NCI-H1092 treated with DMSO at 0.1 percent for 48 hours (cell line): ENCODE measurements at places on chromosomes 16 and 17.

DNA sequence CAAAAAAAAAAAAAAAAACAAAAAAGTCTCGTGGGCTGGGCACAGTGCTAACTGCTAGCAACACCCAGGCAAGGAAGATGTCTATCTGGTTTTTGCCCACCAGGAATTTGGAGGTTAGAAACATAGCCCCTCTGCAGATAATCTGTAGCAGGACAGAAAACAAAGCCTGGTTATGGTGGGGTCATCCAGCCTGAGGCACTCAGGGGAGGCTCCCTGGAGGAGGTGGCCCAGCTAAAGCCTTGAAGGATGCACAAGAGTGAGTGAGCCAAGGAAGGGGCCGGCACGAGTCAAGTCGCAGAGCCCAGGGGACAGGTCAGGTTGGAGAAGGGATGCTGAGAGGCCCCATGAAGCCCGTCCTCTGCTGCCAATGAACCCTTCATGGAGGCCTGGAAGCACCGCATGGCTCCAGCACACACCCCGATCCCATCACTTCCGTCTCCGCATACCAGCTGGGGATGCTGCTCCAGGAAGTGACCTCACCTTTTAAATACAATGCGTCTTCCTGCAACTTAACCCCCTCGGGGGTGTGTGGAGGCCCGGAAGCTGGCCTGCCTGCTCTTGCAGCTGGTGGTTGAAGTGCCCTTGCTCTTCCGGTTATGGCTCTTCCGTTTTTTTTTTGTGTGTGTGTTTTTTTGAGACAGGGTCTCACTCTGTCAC, 86.5 kb downstream of the ENGASE start:
- no peak for DNase-seq

DNA sequence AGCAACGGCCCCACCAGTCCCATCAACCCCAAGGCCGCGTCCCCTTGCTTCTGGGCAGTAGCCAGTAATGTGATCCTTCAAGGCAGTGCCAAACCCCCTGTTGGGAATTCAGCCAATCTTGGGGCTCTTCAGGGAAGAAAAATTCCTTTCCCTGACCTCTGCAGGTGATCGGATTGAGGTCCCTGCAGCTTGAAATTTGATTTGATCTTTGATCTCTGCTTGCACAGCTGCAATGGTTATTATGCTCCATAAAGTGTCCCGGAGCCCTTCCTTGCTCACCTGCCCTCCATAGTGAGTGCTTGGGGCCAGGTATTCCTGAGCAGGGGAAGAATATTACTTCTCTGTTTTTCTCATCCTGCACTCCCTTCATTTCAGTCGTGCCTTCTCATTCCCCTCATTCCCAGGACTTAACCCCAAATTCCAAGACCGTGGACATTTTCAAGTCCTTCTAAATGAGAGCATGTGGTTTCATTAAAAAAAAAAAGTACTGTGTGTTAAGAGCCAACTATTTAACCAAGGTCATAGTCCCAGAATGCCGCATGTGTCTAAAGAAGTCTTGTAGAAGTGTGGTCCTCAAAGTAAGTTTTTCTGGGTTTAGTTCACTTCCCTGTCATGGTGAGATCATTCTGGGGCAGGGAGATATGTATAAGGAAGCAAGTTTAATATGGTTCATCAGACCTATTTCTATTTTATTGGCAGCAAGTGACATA, 56.3 kb downstream of the SOX9 start:
- peak; percentile 95 for DNase-seq

DNA sequence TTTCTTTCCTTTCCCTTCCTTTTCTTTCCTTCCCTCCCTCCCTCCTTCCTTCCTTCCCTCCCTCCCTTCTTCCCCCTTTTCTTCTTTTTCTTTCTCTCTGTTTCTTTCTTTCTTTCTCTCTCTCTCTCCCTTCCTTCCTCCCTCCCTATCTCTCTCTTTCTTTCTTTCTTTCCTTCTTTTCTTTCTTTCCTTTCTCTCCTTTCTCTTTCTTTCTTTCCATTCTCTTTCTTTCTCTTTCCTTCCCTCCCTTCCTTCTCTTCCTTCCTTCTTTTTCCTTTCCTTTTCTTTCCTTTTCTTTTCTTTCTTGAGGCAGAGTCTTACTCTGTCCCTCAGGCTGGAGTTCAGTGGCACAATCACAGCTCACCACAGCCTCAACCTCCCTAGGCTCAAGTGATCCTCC, 31.0 kb downstream of the DEXI start:
- no peak for DNase-seq

GRCh38 chr17:32933881-32934280, 5.9 kb downstream of the TMEM98 start:
- DNase-seq, result no peak

GRCh38 chr17:19384723-19385391, 2.1 kb downstream of the MFAP4 start:
- no peak for DNase-seq

DNA sequence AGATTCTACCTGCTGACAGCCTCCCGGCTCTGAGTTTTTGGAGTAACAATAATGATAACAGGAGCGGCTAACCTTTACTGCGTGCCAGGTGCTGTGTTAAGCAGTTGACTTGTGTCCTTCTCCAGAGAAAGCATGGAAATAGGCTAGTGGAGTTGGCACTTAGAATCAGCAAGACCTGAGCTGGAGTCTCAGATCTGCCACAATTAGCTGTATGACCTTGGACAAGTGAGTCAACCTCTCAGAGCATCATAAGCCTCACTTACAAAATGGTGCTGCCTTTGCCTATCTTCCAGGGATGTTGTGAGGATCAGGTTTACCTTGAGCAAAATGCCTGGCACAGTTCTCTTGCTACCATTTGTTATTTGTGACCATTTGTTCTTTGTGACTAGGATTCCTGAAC, 32.1 kb upstream of the TEX2 start:
- DNase-seq, result no peak

- no peak for DNase-seq
Observed at GRCh38 chr17:75440738-75441448, 15.5 kb upstream of the TMEM94 start.

DNA sequence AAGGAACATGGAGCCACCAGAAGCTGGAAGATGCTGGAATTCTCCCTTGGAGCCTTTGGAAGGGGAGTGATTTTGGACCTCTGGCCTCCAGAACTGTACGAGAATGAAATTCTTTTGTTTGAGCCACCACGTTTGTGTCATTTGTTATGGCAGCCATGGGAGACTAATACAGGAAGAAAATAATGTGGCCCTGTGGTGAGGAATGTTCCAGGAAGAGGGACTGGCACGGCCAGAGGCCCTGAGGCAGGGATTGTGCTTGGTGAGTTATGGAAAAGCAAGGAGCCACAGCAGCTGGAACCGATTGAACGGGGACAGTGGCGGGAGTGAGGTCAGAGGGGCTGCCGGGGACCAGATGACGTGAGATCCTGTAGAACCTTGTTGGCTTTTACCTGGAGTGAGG, 51.4 kb downstream of the CFAP20 start:
- no peak for DNase-seq

DNA sequence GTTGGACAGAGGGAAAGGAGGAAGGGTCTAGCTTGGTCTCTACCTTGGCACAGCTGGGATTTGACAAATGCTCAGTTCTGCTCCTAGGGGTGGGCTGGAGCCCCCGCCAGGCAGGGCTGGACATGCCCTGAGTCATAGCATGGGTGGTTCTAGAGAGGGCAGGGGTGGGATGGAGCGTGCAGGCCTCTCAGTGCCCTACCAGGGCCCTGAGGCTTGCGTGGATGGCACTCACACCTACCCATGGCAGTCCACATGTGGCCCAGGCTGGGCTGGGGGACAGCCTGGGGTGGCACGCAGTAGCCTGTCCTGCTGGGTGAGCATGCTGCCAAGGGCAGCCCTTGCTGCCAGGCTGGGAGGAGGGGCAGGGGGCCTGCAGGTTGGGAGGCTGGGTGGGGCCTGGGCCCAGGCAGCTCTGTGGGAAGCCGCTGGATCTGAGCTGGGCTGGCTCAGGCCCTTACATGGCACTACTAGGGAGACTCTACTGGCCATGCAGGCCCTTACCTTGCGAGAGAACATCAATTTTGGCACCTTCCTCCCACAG, 11.2 kb downstream of the DOC2B start:
- no peak for DNase-seq
